Activated T-helper 1 cell treated with anti-CD3 and anti-CD28 coated beads, Interleukin-2, amount 50 U/mL, for 16 hours (primary cell): ENCODE measurements at places on chromosomes 5 and 9.
A peak's percentile ranks its signal among the peaks of the same experiment; 100 is the strongest.

DNA sequence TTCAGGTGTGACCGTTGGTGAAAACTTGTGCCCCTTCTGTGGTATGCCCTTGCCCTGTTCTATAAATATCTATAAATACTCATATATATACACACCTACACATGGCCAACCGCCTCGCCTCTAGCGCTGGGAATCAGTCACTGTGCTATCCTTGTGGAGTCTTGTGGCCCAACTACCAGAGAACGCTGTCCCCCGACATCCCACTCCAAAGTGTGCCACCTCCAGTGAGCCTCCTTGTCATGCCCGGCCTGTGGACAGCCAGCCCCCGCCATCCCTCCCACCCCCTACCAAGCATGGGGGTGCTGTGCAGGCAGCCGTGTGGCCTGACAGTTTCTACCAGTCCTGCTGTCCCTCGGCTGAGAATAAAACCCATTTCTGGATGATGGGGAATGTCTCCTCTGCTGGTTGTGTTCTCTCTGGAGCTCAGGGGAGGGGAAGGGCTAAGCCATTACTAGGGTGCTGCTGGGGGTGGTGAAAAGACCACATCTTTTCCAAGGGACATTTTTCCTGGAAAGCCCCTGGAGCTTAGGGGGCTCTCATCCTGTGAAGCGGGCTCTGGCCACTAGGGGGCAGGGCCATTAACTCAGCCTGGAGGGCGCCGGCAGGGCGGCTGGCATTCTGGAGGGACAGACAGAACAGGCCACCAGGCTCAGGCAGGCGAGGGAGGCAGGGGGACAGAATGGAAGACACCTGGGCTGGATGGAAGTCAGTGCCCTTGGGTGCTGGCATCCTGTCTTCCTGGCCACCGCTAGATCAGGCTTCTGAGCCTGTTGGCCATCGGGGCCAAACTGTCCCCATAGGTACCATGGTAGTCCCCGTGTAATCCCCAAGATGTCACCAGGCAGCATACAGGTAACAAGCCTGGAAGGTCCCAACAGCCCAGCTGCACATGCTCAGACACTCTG lies 20.7 kb downstream of the GOLGA2 start:
- DNase-seq, result peak; percentile 22

- no peak for DNase-seq
Measured at GRCh38 chr9:120914953-120915352, 11.6 kb downstream of the TRAF1 start.

DNA sequence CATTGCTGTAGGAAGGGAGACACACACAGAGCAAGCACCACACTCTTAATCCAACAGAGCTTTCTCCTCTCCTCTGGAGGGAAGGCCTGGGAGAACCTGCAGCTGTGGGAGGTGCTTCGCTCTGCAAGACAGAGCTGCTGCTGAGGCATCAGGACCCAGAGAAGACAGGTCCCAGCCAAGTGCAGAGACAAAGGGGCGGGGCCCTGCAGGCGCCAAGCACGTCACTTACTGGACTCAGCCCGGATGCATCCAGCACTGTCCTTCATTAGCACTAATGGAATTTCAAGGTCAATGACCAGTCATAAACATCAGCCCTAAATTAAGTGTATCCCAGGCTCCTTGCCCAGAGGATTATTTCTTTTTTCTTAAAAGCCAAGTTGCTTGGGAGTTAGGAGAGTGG lies 337.1 kb upstream of the PANK3 start:
- no peak for DNase-seq

GRCh38 chr5:53478411-53479044 lies 1.9 kb upstream of the FST start:
- DNase-seq, result no peak

- DNase-seq, result no peak
Measured at GRCh38 chr9:114844766-114845165, 38.9 kb upstream of the TNFSF15 start.

DNA sequence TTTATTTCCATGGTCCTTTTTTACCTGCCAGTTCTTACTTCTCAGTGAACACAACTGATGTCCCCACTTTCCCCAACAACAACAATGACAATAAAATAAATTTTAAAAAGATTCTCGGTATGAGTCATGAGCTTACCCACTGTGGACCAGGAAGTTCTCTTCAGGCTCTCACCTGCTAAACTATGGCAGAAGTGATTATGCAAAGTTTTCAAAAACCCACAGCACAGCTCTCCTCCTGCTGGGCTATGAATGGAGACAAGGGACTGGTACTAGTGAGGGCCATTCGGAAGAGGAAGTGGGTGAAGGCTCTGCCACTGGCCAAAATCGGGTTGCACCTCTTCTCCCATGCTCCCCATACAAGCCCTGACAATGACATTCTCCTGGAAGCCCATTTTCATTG lies 429.4 kb downstream of the PIK3R1 start:
- no peak for DNase-seq
